ENCODE measurements at places on chromosomes 16 and 17.
A peak's percentile ranks its signal among the peaks of the same experiment; 100 is the strongest.

DNA sequence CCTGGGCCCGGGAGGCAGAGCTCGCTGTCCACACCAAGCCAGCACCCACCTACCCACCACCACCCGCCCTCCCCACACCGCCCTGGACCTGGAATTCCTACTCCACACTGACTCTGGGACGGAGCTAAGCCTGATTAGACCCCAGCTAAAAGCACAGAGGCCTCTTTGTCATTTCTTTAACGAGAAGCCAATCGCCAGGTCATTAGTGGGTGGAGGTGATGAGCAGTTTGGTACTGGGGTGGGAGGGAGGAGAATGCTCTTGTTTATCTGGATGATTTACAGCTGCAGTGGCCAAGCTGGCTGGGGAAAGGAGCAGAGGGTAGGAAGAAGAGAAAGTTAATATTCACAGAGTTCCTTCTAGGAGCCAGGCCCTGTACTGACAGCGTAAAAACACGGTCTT is 6.0 kb upstream of the BHLHA9 start:
- no peak for DNase-seq

- no peak for DNase-seq
These were observed 6.0 kb downstream of the CLEC16A start for GRCh38 chr16:10950393-10950792.

DNA sequence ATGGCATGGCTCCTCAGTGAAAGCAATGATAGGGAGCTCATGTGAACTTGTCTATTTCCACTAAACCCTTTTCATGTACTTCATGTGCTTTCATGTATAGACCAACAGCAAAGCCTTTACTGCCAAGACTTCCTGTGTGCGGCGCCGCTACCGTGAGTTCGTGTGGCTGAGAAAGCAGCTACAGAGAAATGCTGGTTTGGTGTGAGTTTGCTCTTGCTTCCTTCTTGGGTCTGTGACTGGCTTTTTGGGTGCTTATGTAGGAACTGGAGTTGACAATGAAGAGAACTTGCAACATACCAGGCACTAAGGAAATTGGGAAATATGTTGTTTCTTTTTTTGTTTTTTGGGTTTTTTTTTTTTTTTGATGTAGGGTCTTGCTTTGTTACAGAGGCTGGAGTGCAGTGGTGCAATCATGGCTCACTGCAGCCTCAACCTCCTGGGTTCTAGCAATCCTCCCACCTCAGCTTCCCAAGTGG is 5.7 kb downstream of the SNX11 start:
- peak; percentile 74 for DNase-seq

DNA sequence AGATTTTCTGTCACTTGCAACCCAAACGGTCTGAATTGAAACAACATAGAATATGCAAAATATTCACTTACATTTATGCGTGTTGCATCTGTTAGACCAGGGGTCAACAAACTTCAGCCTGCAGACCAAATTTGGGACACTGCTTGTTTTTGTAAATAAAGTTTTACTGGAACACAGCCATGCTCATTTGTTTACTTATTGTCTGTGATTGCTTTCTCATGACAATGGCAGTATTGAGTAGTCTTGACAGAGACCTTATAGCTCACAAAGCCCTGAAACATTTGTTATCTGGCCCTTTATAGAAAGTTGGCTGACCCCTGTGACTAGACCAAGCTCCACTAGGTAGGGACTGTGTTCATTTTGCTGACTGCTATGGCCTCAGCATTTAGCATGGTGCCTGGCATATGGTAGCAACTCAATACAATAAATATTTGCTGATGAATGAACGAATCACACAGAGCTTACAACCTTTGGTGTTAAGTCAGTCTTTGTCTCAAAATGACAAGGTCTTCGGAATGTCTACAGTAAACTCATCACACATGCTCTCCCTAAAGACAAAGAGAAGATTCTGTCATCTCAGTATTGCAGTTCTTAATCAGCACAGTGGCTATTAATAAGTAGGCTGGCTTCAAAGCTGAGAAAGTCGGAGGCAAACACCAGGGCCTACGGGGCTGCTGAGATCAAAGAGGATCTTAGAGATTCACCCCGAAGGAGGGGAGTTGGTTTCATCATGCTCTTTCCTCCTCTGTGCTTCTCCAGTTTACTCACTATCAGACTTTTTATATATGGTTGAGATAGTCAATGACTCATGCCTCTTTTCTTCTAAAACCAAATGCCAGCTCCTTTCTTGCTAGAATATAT is 95.2 kb upstream of the AXIN2 start:
- no peak for DNase-seq

DNA sequence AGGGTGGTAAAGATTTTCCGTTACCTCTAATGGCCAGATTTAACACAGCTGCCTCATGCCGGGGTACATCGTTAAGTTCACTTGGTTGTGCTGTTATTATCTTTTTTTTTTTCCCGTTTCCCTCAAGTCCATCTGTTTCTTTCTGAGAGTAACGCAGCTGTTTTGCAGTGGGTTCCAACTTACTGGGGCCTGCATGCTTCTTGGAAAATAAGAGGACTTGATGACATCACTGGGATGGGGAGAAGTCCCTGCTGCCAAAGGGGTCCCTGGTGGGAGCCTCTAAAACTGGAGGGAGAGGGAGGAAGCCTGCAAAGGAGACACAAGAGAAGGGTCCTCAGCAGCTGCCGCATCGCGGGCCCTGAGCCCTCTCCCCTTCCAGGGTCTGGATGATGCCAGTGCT is 77.8 kb upstream of the NOL11 start:
- DNase-seq, result no peak

GRCh38 chr16:55406651-55407050 is 72.3 kb upstream of the MMP2 start:
- no peak for DNase-seq

- DNase-seq, result no peak
These were observed 14.8 kb upstream of the PLK1 start for GRCh38 chr16:23663918-23664317.

GRCh38 chr17:33292201-33292980 is 704 bp downstream of the ASIC2 start:
- no peak for DNase-seq

DNA sequence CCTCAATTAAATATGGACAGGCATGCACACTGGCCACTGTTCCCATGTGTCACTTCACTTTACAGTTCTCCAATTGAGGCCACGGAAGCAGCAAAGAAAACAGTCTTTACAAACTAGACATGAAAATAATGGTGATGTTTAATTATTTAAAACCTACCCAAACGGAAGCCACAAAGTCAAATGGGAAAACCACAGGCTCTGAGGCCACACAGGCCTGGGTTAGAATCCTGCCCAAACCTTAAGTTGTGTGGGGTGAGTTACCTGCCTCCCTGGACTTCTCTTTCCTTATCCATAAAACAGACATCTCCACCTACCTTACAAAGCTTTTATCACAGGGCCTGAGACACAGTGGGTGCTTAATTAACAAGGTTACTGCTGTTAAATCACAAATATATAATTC is 137.4 kb downstream of the PARN start:
- no peak for DNase-seq

DNA sequence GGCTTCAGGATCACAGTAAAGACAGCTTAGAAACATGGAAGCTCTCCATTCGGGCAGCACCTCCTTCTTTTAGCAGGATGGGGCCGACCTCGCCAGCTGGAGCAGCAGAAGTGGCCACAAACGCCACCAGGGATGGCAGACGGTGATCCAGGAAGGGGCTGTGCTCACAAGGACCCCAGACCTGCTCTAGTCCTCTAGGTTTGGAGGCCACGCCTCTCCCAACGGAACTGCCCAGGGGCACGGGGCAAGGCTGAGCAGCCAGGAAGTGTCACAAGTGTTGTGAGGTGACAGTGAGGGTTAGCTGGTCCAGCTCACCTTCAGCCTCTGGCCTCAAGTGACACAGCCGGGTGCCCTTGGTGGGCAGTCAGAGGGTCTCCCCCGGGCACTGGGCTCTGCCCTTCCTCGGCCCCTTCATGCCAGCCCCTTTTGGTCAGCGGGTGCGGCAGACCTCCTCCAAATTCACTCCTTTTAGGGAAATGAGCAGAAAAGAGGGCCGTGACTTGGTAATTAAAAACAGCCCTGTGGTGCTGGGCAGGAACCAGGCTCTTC is 20.4 kb downstream of the CEP295NL start:
- DNase-seq, result no peak

DNA sequence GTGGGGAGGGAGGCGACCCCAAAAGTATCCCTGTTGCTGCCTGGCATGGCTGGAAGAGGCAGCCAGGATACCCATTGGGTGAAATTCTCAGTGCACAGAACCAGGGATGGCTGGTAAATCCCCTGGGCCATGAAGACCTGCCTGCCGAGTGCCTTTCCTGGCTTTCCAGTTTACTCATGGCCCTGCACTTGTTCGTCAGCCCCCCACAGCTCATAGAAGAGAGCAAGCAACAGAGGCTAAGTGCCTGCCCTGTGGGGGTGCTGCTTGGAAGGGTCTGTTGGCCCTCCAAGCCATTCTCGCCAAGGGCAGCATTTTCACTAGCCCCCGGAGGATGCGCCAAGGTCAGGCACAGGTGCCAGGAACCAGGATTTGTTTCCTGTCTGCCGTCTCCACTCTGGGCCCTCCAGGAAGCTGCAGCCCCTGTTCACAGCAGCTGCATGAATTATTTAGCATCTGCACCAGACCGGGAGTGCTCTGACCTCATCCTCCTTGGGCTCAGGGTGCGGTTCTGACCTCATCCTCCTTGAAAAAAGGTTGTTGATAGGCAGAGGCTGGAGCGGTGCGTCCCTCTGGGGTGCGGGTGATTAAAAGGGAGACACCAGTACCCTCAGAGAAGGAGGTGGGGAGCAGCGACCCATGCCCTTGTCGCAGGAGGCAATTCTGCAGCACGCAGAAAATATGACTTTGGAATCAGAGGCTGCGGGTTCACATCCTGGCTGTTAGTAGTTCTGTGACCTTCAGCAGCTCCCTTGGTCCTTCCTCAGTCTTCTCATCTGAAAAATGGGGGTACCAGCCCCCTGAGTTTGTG is 14.2 kb upstream of the CD300A start:
- peak; percentile 23 for DNase-seq

GRCh38 chr17:5352681-5353289 is 66.7 kb downstream of the NUP88 start:
- DNase-seq, result no peak

DNA sequence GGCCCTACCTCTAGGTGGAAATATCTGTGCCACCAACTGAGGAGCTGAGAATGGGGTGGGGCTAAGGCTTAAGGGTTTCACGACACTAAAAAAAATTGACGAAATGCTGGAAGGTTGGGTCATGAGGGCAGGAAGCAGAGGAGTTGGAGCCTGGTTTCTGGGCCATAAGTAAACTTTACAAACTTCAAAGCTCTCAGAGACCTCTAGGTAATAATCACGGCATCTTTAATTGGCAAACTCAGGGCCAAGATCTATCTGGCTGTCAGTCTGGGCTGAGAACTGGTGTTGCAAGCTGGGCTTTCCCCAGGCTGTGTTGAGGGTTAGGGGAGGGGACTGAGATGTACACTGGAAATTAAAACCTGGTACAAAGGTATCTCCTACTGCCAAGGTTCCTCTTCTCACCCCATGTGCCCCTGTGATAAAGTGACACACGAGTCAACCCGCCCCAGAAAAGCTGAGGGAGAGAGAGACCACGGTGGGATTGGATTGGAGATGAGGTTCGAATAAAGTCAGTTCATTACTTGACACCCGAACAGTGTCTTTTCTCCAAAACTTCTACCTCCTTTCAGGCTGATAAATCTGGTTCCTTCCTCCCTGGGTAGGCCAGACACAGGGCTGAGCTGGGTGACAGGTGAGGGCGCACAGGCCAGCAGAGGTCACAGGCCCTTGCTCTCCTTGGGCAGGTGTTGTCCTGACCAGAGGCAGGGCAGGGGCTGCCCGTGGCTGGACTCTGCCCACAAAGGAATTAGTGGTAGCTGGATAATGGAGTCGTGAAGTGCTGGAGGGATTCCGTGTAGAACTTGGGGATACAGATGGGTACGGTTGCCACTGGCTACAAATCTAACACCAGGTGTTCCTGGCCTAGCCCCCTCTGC is 4.0 kb upstream of the ZNF768 start:
- DNase-seq, result no peak

- DNase-seq, result no peak
These were observed 173.1 kb downstream of the PARN start for GRCh38 chr16:14456793-14457481.

DNA sequence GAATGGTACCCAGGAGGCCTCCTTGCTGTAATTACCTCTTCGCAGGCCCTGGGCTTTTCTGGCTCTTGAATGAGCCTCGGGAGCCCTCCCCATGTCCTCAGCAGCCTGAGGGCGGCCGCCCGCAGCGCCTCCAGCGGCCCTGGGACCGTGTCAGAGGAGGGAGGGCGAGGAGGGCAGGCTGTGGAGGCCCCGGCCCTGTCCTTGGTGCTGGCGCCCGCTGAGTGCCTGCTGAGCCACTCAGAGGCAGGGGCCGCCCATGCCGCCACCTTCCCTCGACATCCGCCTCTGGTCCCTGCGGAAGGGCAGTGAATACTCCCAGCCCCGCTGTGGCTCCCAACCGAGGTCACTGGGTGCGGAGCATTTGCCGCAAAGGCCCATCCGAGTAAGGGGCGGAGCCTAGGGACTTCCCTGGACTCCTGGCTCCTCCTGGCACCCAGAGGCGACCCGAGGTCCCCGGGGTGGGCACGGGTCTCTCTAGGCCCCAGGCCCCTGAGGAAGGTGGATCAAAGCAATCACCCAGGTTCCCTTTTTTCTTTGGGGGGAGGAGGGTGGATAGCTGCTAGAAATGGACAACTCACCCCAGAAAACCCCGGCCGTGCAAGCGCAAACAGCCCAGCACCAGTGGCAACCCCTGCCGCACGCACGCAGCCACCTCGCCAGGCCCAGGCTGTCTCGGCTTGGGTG is 2.8 kb downstream of the RBFOX3 start:
- DNase-seq, result no peak

DNA sequence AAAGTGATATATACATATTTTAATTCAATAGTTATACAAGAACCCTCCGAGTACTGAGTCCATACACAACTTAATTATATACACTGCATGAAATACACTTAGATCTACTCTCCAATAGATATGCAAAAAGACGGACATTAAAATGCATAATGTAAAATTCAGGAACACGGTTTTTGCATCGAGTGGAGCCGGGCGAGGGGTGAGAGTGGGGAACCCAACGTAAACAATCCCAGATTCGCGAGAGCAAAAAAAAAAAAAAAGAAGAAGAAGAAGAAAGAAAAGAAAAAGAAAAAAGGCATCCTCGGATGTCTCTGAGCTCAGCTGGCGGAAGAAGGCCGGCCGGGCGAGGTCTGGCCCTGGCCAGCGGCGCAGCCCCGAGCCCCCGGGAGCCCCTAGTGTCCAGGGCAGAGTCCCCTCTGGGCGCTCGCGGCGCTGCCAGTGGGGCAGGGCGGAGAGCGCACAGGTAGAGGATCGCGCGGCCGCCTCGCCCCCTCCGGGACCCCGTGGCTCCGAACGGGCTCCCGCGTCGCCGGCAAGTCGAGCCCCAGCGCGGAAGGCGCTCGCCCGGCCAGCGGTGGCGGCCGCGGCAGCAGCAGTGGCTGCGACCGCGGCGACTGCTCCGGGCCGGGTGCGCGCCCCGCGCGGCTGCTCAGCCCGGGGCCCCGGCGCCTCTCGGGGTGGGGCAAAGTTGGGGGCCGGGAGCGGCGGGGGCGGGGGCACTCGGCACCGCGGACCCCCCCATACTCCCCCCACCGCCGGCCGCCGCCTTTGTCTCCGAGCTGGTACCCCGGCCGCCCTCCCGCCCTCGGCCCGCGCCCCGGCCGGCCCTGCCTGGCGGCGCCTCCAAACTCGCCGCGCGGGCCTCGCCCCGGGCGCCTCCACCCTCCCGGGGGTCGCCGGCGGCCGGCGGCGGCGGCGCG is 9.6 kb upstream of the ZFHX3 start:
- DNase-seq, result no peak

- DNase-seq, result no peak
These were observed 4.6 kb downstream of the PPM1E start for GRCh38 chr17:58760248-58760647.
